H1 (cell line): ENCODE measurements at places on chromosomes 12 and 14. TPM values are rescaled to one million over a fixed set of nuclear protein-coding genes. Genes with fewer than 3 reads are reported as not detected.

CDKN1B gene
- 27.2 and 28.8 TPM in 2 replicates for total RNA-seq

PZP gene
- total RNA-seq: not detected in 2 replicates

GLIPR1L1 gene
- total RNA-seq: 1.7 and 2.0 TPM in 2 replicates

RHOJ gene
- total RNA-seq: not detected in 2 replicates

DNA sequence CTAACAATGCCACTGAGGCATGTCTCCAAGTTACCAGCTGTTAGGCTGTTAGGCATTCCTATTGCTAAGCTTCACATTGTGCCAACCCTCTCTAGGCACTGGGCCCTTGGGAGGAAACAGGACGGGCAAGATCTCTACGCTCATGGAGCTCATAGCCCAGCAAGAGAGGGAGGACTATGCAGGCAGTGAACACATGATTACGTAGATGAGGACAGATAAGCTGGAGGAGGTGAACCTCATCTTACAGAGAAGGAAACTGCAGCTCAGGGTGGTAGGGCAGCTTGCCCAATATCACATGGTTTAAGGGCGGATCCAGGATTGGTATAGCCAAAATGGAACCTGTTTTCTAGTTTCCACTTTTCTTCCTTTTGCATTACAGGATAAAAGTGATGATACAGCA is 7.8 kb downstream of the UBE3B start:
- no peaks in the 10 kb centered on the region for H3K4me1 ChIP-seq
- DNase-seq: no peak
- H3K36me3 ChIP-seq: peaks cover 34% of the 10 kb centered on the region
- H3K27me3 ChIP-seq: no peaks in the 10 kb centered on the region

GRCh38 chr12:79874665-79875064 is 60.2 kb downstream of the PPP1R12A start:
- no peak for DNase-seq
- no peak overlapping the region for H3K27ac ChIP-seq
- H3K4me3 ChIP-seq: no peak overlapping the region
- no peaks in the 10 kb centered on the region for H3K36me3 ChIP-seq
- no peaks in the 10 kb centered on the region for H3K27me3 ChIP-seq

- peaks cover 3% of the 10 kb centered on the region; the same call in 1 of the 2 replicates for H3K4me1 ChIP-seq
- DNase-seq: no peak
- no peak overlapping the region for H3K4me3 ChIP-seq
- H3K27ac ChIP-seq: no peak overlapping the region
- no peaks in the 10 kb centered on the region; the same call in 1 of the 2 replicates for H3K27me3 ChIP-seq
- H3K36me3 ChIP-seq: no peaks in the 10 kb centered on the region
Measured at GRCh38 chr14:65927931-65928356, 515.4 kb downstream of the FUT8 start.

GRCh38 chr12:126789963-126790362 is 1477.0 kb upstream of the TMEM132C start:
- no peak for DNase-seq
- no peaks in the 10 kb centered on the region for H3K27me3 ChIP-seq
- H3K4me3 ChIP-seq: no peak overlapping the region
- no peaks in the 10 kb centered on the region for H3K36me3 ChIP-seq
- H3K27ac ChIP-seq: no peak overlapping the region

DNA sequence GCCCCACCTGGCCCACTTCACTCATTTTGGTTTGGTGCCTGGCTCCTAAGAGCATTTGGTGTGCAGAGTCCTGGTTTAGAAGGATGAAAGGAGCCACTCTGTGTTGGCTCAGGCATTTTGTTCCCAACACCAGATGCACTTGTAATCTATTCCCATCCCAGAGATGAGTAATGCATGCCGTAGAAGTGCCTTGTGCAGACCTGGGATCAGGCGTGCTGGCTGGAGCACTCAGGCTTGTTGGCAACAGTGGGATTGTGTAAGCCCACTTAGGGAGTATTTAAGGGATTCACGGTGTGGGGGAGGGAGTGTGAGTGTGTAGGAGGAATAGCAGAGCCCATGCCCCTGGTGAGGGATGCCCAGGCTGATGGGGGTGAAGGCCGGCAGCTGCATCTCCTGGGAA is 501.5 kb upstream of the TBX3 start:
- no peak for DNase-seq
- no peaks in the 10 kb centered on the region for H3K4me1 ChIP-seq
- H3K27me3 ChIP-seq: no peaks in the 10 kb centered on the region
- no peak overlapping the region for H3K4me3 ChIP-seq

- DNase-seq: no peak
- no peak overlapping the region for H3K4me3 ChIP-seq
- no peaks in the 10 kb centered on the region for H3K4me1 ChIP-seq
- no peaks in the 10 kb centered on the region for H3K36me3 ChIP-seq
- no peaks in the 10 kb centered on the region for H3K27me3 ChIP-seq
- H3K27ac ChIP-seq: no peak overlapping the region
Measured at GRCh38 chr12:9094512-9095206, 21.1 kb downstream of the A2M start.

- no peak overlapping the region for H3K4me3 ChIP-seq
- H3K27ac ChIP-seq: no peak overlapping the region
- no peaks in the 10 kb centered on the region for H3K36me3 ChIP-seq
- no peaks in the 10 kb centered on the region for H3K4me1 ChIP-seq
- H3K27me3 ChIP-seq: no peaks in the 10 kb centered on the region
- no peak for DNase-seq
Measured at GRCh38 chr14:75350505-75351060, 72.0 kb downstream of the FOS start.

DNA sequence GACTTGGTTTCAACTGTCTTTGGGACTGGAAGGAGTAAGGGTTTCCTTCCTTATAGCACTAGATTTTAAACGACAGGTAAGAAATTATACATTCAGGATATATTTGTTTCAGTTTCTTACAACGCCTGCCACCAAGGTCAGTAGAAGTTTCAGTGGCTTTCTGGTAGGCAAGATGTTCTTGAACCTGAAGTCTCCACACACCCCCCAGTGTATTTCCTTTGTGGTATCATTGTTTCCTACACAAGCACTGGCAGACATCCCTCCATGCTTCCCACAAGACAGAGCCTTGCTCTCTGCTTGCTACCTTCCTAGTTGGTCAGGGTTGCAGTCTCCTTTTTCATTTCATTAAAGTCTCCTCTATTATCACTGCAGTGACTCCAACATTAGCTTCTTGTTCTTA is 283.1 kb downstream of the FLRT2 start:
- no peak for DNase-seq
- H3K27me3 ChIP-seq: no peaks in the 10 kb centered on the region
- H3K4me1 ChIP-seq: no peaks in the 10 kb centered on the region
- no peaks in the 10 kb centered on the region for H3K36me3 ChIP-seq

DNA sequence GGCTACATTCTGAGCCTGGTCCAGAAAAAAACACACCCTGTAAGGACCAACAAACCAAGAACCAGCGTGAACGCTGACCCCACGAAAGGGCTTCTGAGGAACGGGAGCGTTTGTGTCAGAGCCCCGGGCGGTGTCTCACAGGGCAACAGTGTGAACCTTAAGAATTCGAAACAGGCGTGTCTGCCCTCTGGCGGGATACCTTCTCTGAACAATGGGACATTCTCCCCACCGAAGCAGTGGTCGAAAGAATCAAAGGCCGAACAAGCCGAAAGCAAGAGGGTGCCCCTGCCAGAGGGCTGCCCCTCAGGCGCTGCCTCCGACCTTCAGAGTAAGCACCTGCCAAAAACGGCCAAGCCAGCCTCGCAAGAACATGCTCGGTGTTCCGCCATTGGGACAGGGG is 7.9 kb downstream of the DACT1 start:
- no peaks in the 10 kb centered on the region for H3K27me3 ChIP-seq
- H3K27ac ChIP-seq: no peak overlapping the region
- no peak overlapping the region for H3K4me3 ChIP-seq
- no peaks in the 10 kb centered on the region for H3K36me3 ChIP-seq
